NCI-H1105 (cell line): ENCODE measurements at places on chromosomes 3 and 15.

DNA sequence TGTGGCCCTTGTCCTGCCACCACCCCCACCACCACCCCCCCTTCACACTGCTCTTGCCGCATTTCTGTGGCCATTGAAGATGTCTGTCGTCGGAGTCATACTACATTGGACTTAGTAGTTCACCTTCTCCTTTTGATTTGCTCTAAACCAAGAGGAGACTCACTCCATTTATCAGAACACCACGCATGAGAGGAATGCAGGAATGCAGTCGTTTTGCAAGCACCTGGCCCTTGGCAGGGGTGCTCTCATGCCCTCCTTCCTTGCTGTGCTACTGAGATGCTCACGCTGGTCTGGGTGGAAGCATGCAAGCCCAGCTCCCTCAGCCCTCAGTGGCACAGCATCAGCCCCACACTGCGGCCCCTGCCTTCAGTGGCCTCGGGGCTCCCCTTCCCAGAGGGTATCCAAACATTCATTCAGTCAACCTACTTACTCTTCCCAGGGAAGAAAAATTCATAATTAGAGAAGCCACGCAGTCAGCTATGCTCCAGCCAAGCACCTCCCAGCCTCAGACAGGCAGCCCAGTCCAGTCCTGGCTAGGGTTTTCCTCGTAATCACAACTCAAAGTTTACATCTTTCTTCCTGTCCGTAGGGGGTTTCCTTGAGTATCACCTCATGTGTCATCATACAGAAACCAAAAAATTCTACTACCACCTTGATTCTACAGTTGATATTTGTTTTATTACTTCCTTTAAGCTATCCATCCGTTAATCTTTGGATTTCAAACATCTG lies 520.0 kb downstream of the GABRG3 start:
- DNase-seq = no peak

DNA sequence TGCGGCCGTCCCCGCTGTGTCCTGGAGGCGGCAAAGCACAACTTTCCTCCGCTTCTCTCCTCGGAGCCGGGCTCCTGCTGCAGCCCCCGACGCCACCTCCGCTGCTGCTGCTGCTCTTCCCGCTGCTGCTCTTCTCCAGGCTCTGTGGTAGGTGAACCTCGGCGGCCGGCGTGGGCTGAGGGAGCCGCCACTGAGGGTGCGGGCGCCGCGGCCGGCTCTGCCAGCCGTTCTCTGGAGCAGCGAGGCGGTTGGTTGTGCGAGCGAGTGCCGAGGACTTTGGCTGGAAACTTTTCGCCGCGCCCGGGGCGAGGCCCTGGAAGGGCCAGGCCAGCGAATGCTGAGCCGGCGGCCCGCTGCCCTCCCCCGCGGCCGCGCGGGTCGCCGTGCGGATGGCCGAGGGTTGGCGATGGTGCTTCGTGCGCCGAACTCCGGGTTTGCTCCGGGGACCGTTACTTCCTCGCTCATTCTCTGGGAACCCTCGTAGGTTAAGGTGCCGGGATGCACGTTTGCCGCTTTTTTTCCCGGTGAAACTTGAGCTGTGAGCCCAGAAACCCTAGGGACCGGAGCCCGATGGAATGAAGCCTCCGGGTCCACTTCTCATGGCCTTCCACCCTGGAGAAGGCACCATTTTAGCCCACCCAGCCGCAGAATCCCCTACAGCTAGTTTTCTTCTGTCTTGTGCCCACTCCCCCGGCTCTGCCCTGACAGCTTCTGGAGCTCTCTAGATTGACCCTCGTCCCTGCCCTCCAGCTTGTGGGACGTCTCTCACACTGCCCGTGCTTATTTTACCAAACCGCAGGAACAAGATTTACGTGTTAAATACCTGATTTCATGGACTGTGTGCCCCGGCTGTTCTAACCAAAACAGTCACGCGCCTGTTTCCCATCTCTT lies 660 bp downstream of the NECTIN3 start:
- peak; percentile 53 for DNase-seq

- DNase-seq = no peak
Observed at GRCh38 chr3:188792793-188793192, 379.0 kb upstream of the TPRG1 start.

DNA sequence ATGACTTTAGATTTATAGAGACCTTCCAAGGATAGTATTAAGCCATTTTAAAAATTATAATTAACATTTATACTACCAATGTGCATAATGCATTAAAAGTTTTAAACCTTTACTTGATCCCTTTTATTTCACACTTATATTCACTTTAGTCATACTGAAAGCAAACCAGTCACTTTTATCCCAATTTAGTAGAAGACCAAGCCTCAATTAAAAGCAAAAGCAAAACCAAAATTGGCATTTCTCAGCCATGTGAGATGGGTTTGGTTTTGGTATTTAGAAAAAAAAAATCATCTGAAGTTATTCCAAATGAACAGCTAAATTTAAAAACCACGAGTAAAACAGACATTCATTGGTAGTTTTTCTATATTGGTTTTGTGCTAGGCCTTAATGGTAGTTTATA lies 249.4 kb downstream of the LPP start:
- DNase-seq = no peak

DNA sequence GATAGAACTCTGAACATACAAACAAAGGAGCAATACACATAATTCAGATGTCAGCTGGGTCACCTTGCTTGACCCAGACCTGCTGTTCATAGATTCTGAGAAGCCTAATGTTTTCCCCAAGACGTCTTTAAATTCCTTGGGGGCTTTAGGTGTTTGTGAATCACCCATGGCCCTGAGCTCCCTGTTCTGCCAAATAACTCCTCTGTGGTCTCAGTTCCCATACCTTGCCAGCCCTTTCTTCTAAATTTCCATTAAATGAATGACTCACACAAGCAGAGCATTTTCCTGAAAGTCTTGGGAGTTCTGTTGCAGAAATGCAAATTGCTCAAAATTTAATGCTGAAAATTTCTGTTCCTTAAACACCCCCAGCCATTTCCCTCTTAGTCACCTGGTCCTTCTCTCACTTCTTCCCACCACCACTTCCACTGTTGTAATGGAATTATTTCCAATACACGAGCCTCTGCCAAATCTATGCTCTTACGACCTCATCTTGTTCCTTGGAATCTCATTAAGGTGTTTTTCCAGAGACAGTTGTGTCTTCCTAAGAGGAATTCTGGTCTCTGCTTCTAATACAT lies 33.4 kb upstream of the PSMD6 start:
- DNase-seq = no peak

GRCh38 chr15:43954181-43954621 lies 127.4 kb downstream of the WDR76 start:
- no peak for DNase-seq

GRCh38 chr3:53858096-53858741 lies 11.9 kb downstream of the IL17RB start:
- no peak for DNase-seq

- no peak for DNase-seq
Observed at GRCh38 chr3:108110934-108111333, 20.1 kb upstream of the CD47 start.

DNA sequence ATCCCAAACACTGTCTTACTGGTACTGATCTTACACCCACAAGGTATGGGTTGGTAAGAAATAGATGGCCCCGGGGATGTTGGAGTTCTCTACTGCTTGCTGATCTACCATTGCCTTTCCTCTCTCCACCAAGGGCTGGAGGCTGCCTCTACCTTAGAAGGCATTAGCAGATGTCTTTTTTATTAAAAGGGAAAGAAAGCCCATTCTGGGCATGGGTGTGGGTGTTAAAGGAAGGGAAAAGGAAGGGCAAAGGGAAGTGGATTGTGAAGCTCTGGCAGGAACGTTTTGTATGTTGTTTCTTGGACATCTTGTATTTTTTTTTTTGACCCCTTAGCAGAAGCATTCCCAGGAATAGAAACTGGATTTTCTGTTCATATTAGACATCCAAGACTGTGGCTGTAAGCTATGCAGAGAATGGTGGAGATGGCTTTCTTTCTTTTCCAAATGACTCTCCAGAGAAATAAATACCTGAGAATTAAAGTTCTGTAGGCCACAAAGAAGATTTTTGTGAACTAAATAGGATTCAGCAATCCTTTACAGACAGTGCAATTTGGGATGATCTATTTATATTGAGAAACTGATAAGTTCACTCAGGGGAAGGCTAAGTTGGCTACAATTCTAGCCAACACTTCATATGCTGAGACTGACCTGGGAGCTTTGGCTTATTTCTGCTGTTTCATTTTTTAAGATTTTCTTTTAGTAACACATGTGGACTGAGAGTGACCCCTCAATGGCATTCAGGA lies 108.8 kb downstream of the TOP2B start:
- no peak for DNase-seq

GRCh38 chr3:4986175-4986781 lies 7.0 kb downstream of the BHLHE40 start:
- no peak for DNase-seq

GRCh38 chr3:179801856-179802255 lies 149.0 kb downstream of the USP13 start:
- DNase-seq = no peak

DNA sequence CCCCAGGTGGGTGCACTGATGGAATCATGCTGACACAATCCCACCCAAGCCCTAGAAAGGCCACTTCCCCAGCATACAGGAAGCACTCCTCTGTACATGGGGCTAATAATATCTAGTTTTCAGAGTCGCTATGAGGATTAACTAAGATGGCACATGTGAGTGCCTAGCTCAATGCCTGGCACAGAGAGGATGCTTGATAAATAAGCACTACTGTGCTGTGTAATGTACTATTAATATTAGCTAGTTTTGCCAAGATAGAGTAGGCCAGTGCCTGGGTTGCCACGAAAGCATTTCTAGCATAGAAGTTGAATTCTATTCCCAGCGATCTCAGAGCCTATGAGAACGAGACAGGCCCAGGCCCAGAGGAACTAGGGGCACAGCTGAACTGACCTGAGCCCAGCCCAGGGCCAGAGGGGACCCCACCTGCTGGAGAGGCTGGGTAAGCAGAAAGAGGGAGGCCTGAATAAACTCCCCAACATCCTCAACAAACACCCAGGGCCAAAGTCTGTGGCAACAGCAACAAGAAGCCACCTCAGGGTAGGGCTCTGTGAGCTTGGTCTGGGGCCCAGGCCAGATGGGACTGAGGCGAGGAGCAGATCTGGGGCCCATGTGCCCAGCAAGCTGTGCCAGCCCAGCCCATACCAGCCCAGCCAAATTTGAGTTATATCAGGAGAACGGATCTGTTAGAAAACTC lies 7.6 kb upstream of the SEMA7A start:
- no peak for DNase-seq

DNA sequence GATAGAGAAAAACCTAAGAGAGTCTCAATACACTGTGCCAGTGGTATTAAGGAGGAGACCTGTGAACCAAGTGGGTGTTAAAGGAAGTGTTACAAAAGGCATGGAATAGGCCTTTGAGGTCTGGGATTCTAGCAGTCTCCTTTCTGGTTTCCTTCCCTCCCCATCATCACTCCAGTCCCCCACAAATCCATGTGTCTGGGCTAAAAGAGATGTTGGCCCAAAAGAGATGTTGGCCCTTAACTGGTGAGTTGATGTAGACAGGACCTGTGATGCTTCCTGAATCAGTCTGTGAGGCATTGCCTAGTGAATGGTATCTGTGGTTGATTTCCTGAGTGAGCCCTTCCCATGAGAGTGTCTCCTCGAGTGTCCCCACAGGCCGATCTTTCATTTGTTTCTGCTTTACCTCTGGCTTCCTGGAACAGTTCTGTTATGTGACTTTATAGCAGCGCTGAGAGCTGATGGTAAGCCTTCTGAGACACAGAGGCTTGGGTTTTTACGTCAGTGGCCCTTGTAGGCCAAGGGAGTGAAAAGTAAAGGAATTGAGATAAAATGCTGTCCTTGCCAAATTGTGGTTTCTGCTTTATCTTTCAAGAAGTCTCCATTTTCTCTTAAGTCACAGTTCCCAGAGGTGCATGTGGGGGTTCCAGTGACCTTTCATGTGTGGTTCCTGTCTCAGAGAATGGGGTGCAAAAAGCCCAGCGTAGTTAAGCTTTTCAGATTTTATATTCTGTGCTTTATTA lies 87.8 kb downstream of the KLHL25 start:
- DNase-seq = no peak

GRCh38 chr15:63277893-63278456 lies 570 bp downstream of the APH1B start:
- no peak for DNase-seq

DNA sequence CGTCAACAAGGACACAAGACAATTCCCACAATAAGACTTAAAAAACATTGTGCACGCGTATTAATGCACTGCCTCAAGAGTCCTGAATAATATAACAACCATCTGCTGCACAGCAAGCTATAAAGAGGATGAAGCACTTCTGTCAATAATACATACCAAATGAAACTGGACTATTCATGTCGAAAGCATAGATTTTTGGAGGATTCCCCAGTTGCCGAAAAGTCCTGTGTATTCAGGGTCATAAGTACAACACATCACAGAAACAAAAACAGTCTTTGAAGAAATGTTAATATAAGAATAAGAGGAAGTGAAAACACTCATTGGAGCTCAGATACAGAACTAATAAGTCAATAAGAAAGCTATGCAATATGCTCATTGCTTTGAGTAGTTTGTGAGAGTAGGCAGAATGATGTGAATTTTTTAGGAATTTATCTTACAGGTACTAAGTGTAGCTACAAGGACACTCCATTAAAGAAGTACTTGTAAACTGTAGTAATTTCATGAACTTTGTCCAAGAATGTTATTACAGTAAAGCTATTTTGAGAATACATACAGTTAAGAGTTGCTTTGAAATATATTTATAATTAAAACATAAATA lies 31.6 kb downstream of the CBLB start:
- DNase-seq = no peak

DNA sequence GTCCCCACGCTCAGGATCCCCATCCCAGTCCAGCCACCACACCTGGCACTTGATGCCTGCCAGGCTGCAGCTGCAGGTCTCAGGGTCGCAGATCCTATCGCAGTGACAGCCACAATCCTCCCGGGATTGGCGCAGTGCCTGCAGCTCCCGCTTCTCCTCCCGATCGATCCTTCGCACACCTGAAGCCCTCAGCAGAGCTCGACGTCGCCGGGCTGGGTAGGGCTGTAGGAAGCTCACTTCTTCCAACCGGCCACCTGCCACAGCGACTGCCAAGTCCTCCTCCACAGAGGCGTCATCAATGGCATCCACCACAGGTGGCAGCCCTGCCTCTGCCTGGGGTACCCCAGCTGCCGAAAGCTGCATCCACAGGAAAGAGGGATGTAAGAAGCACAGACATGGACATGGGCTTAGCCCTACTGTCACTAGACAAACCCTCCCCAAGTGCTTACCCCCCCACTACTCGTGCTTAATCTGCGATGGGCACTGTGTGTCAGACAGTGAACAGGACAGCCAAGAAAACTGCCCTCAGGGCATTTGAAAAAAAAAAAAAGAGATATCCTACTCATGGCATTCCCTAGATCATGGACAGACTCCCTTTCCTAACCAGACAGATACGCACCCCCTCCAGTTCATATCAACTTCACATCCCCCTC lies 9.2 kb downstream of the CSRNP1 start:
- peak; percentile 90 for DNase-seq

DNA sequence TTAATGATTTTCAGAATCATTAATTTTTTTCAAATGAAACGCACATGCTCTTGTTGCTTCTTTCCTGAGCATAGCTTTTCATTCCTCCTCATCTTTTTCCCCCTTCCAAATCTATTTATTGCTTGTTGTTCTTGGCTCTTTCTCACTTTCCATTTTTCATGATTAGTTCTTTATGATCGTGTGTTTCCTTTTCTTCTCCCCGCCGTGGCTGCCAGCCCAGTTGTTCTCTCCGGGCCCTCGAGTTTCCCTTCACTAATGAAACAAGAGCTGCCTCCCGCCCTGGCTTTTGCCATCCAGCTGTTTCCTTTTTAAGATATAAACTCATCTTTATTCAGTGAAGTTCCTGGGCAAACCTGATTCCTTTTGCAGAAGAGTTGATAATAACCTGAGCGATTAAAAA lies 170.2 kb upstream of the NR2F2 start:
- DNase-seq = no peak
